Heart right ventricle (tissue), 16 donors: ENCODE measurements at places on chromosomes 11 and 22. TPM values are rescaled to one million over a fixed set of nuclear protein-coding genes. Genes with fewer than 3 reads are reported as not detected.

Gene KCNA4
- total RNA-seq: 7.3 TPM

Gene DUSP8
- total RNA-seq: 24.9 TPM

Gene GRM5
- total RNA-seq: not detected

Gene KRTAP5-4
- total RNA-seq: not detected

Gene QSER1
- total RNA-seq: 21.2 TPM

Gene ACR
- 0.28 TPM for total RNA-seq

DNA sequence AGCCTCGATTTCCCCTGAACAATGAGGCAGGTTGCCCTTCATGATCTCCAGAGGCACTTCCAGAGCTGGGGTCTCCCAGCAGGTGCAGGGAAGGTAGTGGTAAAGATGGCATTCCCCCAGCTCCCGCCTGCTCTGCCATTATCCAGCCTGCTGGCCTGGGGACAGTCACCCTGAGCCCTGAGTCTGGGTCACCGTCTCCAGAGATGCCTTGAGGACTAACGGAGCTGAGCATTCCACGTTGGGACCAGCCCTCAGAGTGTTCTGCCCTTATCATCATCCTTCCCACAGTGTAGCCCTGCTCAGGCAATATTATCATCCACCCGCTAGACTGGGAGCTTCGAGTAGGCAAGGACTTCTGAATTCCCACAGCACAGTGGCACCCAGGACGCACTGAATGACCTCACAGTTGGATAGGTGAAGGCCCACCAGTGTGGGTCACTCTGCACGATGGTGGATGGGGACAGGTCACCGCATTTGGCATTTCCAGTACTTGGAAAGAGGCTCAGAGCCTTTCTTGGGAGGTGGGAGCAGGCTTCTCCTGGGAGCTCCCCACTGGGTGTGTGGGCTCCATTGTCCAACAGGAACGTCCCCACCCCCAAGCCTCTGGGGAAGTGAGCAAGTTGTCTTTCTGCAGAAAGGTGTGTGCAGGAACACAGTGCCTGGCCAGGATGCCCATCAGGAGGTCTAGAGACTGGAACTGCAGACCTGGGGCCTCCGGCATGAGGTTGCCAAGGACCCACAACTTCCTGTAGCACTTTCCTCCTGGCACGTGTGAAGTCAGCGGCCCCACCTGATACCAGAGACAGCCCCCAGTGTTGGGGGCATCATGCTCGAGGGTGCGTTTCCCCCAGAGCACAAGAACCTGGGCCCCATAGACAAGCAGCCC, 51.4 kb upstream of the WNT7B start:
- no peak for DNase-seq
- no peak overlapping the region for H3K4me3 ChIP-seq
- H3K27ac ChIP-seq: no peak overlapping the region
- no peaks in the 10 kb centered on the region for H3K36me3 ChIP-seq
- H3K4me1 ChIP-seq: peaks cover 12% of the 10 kb centered on the region
- H3K27me3 ChIP-seq: no peaks in the 10 kb centered on the region

DNA sequence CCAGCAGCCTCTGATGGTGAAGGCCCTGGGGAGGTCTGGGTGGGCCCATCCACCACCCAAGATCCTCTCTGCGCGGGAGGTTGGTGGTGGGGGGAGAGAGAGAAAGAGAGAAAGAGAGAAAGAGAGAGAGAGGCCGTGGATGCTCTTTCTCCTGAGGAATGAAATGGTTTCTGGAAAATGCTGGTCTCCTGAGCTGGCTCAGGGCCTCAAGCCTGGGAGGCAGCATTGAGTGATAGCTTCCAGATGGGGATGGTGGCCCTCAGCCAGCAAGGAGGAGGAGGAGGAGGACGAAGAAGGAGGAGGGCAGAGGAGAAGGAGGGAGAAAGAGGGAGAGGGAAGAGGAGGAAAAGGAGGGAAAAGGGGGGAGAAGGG, 4.6 kb downstream of the TSPAN32 start:
- H3K36me3 ChIP-seq: no peaks in the 10 kb centered on the region
- DNase-seq: peak; percentile 83
- H3K4me1 ChIP-seq: peaks cover 46% of the 10 kb centered on the region
- no peaks in the 10 kb centered on the region for H3K27me3 ChIP-seq
- H3K27ac ChIP-seq: peak overlapping the region; percentile 94

DNA sequence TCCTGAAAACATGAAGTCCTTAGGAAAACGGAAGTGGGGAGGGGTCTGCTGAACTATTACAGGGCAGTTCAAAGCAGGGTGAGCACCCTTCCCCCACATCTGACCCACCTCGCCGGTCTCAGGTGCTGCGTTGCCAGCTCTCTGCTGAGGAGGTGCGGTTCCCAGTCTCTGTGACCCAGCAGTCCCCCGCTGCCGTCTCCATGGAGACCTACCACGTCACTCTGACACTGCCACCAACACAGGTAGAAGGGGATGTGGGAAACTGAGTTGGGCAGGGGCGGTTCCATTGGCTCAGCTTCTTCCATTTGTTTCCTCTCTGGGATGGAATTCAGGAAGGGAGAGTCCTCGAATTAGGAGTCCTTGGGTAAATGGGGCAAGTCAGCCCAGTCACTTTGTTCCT, 3.3 kb downstream of the C2CD2L start:
- H3K27ac ChIP-seq: no peak overlapping the region
- peaks cover 22% of the 10 kb centered on the region for H3K4me1 ChIP-seq
- no peaks in the 10 kb centered on the region for H3K27me3 ChIP-seq
- H3K36me3 ChIP-seq: peaks cover 18% of the 10 kb centered on the region

- no peaks in the 10 kb centered on the region for H3K4me1 ChIP-seq
- no peak overlapping the region for H3K4me3 ChIP-seq
- no peak overlapping the region for H3K27ac ChIP-seq
These were observed 864.5 kb downstream of the NTM start for GRCh38 chr11:132234878-132235277.

- H3K36me3 ChIP-seq: no peaks in the 10 kb centered on the region
- no peak overlapping the region for H3K4me3 ChIP-seq
- peaks cover 2% of the 10 kb centered on the region for H3K4me1 ChIP-seq
These were observed 78.1 kb downstream of the GAB2 start for GRCh38 chr11:78339483-78339882.

GRCh38 chr22:29275167-29275566, 7.1 kb downstream of the EWSR1 start:
- H3K4me1 ChIP-seq: peaks cover 49% of the 10 kb centered on the region
- no peak overlapping the region for H3K4me3 ChIP-seq
- H3K36me3 ChIP-seq: peaks cover 94% of the 10 kb centered on the region
